ENCODE measurements at places on chromosomes 2 and 18.

GRCh38 chr18:45012286-45012685 lies 331.6 kb downstream of the SETBP1 start:
- peak; percentile 61 for DNase-seq

DNA sequence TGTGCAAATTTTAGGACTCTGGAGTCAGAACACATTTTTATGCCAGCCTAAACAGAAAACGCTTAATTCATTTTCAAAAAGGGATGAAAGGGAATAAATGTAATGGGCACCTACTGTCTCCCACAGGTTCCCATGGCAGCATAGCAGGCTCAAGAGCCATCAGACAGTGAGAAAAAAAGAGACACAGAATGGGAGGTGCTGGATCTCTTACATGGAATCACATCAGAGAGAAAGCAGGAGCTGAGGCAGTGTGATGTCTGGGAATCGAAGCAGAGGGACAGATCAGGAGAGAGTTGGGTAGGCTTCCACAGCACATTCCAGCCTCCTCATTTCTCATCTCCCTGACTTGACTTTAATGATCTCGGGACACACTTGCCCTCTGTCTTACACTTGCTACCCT lies 684.3 kb downstream of the KCNJ3 start:
- DNase-seq, result no peak

DNA sequence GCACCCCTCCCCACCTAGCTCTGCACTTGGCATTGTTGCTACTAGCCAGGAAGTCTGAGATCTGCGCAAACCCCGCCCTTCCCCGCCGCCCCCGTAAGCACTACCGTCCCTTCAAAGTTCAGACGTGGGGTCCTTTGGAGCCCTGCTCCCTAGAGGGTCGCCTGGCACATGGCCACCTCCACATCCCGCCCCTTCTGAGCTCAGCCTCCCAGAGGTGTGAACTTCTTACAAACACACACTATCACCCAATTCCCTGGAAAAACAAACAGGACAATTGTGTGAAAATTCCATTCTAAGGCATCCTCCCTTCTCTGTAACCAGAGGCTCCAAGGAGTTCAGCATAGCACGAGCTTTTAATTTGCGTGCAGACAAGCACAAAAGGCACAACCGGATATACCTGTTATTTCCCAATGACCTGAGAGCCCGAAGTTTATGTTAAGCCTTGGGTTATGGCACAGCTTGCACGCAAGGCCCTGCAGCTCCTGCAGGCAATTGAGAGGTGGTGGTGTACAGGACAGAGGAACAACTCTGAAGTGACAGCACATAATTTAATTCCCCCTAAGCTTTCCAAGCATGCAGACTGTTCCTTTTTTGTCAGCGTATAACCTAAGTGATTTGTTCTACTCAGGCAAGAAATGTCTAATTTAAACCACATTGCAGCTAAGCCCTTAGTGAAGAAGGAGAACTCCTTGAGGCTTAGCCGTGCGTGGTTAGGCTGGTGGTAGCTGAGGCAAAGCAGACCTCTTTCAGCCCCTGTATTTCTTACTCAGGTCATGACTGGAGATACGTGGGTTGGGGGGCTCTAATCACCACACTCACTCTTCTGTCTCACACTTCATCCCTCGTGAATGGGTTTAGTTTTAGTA lies 20.3 kb upstream of the CYP1B1 start:
- peak; percentile 83 for DNase-seq

DNA sequence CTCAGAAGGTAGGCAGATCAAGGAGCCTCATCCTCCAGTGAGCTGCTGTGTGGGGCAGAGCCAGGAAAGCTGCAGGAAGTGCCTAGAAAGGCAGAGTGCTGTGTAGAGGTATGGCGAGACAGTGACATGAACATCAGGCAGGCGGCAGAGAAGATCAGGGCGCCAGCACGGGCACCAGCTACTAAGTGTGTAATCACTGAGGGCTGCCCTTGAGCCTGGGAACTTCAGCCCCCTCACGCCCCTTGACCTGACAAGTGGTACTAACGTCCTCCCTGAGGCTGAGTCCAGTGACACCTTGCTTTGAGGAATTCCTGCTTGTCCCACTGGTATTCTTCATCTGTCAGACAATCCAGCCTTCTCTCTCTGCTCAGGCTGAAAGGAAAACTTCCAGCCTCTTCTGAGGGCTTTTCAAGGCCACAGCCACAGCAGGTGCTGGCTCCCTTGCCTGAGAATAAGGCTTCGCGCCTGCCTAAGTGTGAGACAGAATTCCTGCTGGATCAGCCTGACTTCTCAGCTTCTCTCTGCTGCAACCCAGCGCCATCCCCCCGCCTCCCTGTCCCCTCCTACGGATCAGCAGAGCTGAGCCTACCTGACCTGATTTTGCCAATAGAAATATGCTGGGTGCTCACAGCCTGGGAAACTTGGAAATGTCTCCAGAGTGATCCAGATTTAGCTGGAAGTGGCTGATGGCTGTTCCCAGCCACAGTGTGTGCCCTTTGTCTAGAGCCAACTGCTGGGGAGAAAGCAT lies 148.0 kb downstream of the SMAD7 start:
- DNase-seq, result no peak

- no peak for DNase-seq
These were observed 129.9 kb downstream of the PIEZO2 start for GRCh38 chr18:11019295-11020105.

- DNase-seq, result no peak
These were observed 2.3 kb downstream of the KIF5C start for GRCh38 chr2:148877403-148877740.

DNA sequence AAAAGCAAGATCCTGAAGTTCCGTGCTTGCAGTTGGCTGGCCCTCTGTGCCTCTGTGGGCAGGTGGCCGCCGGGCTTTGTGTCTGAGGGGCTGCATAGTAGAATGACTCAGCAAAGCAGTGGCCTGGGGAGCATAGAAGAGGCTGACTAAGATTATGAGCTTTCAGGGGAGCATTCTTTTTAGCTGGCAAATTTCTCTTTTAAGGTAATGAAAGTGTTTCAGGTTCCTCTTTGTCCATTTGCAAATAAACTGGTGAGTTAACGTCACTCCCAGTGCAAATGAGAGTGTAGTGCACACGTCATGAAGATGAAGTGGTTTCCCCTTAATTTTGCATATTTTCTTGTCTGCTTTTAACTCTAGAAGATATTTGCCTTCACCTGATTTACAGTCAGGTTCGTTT lies 98.6 kb downstream of the BCL2L11 start:
- no peak for DNase-seq

GRCh38 chr18:58687871-58688308 lies 16.6 kb downstream of the MALT1 start:
- DNase-seq, result no peak

- no peak for DNase-seq
These were observed 1.7 kb upstream of the CNDP1 start for GRCh38 chr18:74532511-74533025.

- DNase-seq, result no peak
These were observed 45.1 kb downstream of the ARL5A start for GRCh38 chr2:151783133-151783520.

GRCh38 chr2:115609978-115610377 lies 1167.5 kb downstream of the DPP10 start:
- no peak for DNase-seq

DNA sequence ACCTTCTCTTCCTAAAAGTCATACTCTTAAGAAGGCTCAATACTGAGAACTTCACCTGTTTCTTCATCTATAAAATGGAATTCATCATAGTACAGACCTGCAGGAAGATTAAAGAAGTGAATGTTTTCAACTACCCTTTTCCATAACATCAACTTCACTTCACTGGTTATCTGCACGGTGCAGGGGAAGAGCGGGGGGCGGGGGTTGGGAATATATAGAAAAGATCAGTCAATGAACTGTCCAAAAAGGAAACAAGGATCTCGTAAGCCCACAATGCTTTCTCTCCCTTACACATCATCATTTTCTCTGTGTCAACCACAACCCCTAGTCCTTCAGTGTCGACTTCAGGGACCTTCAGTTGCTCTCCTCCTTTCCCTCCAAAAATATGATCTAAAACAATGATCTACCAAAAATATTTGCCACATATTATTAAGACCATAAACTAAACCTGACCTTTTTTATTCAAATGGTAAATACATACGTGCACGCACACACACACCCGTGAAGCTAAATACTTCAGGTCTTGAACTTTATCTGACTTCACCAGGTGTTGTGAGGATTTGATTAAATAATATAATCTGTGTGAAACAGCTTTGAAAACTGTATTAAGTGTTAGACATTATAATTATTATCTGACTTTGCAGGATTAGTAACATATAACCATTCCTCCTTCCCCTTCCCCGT lies 4.9 kb downstream of the MBOAT2 start:
- DNase-seq, result no peak

DNA sequence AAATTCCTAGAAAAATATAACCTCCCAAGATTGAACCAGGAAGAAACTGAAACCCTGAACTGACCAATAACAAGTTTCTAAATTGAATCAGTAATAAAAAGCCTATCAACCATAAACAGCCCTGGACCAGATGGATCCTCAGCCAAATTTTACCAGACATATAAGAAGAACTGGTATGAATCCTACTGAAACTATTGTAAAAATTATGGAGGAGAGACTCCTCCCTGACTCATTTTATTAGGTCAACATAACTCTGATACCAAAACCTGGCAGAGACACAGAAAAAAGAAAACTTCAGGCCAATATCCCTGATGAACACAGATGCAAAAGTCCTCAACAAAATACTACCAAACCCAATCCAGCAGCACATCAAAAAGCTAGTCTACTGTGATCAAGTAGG lies 11.3 kb downstream of the NT5C1B start:
- peak; percentile 46 for DNase-seq

DNA sequence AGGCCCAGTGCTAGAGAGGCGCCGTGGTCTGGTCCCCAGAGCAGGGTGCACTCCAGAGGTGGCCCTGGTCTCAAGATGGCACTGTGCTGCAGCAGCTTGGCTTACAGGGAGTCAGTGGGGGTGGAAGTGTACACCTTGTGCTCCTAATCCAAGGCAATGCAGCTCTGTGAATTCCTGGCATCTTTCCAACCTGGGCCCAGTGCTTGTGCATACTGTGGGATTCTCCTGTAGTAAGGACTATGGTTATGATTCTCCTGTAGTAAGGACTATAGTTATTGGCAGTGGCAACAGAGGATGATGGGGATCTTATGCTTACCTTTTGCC lies 616.7 kb upstream of the REG3G start:
- DNase-seq, result no peak

DNA sequence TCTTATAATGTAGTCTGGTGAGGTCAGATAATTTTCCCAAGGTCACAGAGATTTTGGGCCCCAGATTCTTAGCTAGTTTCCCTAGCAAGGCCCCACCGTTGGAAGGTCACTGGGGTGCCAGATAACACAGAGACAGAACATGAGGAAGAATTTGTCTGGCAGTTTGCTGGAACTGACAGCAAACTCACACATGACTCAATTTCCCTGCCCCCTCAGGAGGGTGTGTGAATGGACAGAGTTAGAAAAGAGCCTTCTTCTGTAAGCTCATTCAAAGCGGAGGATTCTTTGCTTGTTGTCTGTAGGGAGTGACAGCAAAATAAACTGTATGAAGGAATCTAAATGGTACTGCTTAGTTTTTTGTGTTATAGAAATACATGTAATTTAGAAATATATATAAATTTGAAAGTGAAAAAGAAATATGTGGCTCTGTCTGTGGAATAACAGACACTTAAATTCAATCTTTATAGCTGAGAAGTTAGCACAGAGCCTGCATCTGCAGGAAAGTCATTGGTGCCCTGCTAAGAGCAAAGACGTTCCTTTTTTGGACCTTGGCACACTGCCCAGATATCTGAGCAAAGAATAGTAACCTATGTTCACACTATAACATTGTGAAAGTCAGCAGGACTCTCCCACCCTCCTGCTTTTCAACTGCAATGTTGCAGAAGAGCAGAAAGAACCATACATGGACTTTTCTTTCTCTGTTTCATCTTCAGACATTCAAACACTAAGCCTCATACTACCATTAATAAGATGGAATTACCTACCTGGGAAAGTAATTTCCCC lies 2.1 kb downstream of the MDH1 start:
- DNase-seq, result no peak

GRCh38 chr2:231646476-231646875 lies 53.8 kb downstream of the TEX44 start:
- DNase-seq, result no peak

- no peak for DNase-seq
These were observed 106.2 kb downstream of the CYRIA start for GRCh38 chr2:16559278-16560067.

DNA sequence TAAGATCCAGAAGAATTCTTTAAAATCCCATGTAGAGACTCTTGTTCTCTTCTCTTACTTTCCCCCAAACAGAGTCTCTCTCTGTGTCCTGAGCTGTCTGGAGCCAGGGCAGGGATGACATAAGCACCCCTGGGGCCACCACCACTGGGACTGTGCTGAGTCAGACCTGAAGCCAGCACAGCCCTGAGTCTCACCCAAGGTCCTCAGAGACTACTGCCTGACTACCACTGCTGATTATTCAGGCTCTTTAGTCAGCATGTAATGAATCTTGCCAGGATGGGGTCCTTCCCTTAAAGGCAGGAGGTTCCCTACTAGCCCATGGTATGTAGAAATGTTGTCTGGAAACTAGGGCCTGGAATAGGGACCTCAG lies 34.9 kb upstream of the DYNC1I2 start:
- peak; percentile 92 for DNase-seq

- DNase-seq, result no peak
These were observed 162.0 kb downstream of the SPP2 start for GRCh38 chr2:234212534-234212933.

DNA sequence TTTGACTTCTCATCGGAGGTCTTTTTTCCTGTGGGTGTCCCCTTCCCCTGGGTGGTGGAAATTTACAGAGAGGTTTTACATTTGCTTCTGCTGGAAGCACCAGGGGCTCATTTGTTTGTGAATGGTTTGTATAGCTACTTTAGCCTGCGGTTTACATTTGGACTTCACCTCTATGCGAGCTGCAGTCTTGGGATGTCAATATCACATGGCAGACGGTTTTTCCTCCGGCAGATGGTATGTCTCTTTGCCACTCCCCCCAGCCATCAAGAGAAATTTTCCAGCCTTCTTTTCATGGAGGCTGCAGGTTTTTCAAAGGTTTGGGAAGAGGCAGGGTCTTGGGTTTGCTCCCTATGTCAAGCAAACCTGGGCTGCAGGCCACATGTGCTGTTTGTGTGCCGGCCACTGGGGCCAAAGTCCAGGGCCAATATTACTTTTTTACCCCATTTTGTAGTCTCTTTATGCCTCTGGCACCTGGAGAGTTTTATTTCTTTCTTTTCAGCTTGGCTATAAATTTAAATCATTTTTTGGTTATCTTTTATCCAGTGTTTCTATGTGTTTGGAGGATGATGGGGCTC lies 23.9 kb upstream of the BOD1L2 start:
- no peak for DNase-seq

GRCh38 chr2:74566754-74567085 lies 12.2 kb downstream of the DOK1 start:
- peak; percentile 99 for DNase-seq

GRCh38 chr18:38576916-38577315 lies 1011.3 kb upstream of the CELF4 start:
- no peak for DNase-seq

DNA sequence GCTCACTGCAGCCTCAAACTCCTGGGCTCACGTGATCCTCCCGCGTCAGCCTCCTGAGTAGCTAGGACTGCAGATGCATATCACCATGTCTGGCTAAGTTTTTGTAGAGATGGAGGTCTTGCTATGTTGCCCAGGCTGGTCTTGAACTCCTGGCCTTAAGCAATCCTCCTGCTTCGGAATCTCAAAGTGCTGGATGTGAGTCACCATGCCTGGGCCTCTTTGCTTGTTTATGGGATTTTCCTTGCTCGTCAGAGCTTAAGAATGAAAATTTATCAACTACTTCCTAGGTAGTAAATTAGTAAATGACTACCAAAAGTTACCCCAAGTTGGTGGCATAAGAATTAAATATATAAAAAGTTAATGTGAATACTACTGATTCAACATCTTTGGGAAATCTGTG lies 51.0 kb downstream of the ACTR3 start:
- no peak for DNase-seq

GRCh38 chr2:29253-29652 lies 17.1 kb downstream of the FAM110C start:
- no peak for DNase-seq

Data from fibroblast of skin of back (primary cell).